ENCODE measurements at places on chromosomes 4 and X.

GRCh38 chr4:127217586-127218229 is 415.0 kb upstream of the INTU start:
- DNase-seq, result no peak

DNA sequence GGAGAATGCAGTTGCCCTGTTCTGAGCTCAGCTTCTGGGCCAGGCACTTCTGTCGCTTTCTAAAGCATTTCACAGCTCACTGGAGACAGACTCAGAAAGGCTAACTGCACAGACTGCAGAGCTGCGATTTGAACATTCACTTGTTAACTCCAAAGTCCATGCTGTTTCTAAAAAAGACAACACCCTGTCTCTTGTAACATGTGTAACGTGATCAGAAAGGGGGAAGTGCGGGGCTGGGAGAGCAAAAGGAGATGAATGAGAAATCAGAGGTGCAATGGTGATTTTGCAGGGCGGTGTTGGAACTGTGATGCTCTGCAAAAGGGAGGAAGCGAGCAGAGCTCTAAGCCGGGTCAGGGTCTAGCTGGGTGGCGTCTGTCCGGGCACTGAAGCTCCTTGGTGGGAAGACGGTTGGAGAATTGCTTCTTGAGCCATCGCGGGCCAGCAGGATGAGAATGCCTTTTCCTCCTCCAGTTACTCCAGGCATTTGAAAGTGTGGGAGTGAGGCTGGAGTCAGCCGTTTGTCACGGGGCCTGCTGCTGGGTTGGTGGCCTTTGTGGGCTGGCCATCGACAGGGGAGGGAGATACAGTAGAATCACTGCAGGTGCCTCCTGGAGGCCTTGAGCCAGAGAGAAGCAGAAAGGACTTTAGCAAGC is 20.3 kb downstream of the TBC1D14 start:
- DNase-seq, result no peak

DNA sequence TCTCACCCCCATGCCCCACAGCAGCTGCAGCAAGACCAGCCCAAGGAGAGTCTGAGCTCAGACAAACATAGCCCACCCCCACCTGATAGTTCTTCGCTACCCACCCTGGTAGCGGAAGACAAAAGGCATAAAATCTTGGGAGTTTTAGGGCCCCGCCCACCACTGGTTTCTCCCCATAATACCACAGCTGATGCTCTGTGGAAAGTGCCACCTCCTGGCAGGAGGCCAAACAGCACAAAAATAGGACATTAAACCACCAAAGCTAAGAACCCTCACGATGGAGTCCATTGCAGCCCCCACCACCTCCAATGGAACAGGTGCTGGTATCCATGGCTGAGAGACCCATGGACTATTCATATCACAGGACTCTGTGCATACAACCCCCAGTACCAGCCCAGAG is 226.7 kb downstream of the SNCA start:
- DNase-seq, result no peak

- peak; percentile 17 for DNase-seq
Measured at GRCh38 chrX:27186671-27187070, 276.5 kb downstream of the PPP4R3C start.

DNA sequence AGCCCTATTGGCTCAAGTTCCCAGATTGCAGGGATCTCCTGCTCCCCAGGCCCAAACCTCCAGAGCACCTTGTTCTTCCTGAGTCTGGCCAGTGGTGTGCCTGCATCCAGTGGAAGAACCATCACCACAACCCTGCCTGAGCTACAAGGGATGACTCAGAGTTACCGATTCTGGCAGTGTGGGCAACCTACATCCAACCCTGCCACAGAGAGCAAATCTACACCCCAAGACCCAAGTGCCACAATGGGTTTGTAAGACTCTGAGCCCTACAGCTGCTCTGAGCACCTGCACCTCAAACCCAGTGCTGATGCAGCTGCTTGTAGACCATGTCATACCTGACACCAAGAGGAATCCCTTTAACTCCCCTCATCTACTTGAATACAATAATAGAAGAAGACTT is 110.0 kb downstream of the SOWAHB start:
- no peak for DNase-seq

GRCh38 chrX:107831071-107831730 is 5.5 kb downstream of the MID2 start:
- DNase-seq, result no peak

DNA sequence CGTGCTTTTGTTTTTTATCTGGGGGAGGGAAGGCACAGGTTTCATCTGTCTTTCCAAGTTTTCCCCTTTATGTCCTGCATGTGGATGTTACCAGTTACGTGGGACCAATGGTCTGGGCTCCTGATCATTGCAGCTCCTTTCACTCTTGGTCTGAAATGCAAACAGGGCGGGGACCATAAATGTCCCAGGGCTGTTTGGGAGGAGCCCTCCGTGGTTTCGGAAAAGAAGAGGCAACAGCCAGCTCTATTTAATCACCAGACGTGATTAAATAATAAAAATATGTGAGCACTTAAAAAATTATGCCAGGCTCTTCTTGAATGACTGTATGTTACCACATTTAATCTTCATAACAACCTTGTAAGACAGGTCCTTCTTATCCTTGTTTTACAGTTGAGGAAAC is 30.8 kb upstream of the C1GALT1C1 start:
- DNase-seq, result peak; percentile 65

GRCh38 chrX:115344885-115345614 is 55.5 kb downstream of the LUZP4 start:
- peak; percentile 83 for DNase-seq

DNA sequence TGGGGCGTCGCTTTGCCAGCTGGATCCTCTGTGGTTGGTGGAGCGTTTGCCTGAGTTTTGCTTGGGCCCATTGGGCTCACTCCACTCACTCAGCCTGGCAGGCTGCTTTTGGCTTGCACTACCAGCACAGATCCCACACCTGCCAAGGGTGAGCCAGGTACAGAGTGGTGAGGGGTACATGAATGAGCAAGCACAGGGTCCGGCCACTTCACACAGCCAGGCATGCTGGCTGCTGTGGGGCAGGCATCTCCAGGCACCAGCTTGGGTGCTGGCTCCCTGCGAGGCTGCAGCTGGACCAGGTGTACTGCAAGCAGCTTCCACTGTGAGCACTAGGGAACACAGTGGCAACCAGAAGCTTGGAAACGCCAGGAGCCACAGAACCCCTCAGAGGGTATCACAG is 60.1 kb upstream of the NPNT start:
- no peak for DNase-seq

- DNase-seq, result no peak
Measured at GRCh38 chr4:148288448-148288847, 153.8 kb downstream of the NR3C2 start.

- peak; percentile 91 for DNase-seq
Measured at GRCh38 chr4:99655308-99656081, 2.1 kb downstream of the C4orf54 start.

DNA sequence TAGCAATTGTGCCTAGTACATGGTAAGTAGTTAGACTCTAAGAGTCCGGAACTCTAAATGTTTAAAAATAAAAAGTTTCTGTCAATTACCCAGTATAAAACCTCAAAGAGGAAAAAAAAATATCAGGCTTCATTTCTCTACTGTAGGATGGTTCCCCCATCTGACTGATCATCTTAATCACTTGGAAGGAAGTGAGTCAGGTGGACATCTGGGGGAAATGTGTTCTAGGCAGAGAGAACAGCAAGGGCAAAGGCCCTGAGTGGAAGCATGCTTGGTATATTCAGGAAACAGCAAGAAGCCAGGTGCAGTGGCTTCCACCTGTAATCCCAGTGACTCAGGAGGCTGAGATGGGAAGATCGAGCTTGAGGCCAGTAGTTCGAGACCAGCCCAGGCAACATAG is 2.9 kb upstream of the EIF1AX start:
- peak; percentile 69 for DNase-seq

DNA sequence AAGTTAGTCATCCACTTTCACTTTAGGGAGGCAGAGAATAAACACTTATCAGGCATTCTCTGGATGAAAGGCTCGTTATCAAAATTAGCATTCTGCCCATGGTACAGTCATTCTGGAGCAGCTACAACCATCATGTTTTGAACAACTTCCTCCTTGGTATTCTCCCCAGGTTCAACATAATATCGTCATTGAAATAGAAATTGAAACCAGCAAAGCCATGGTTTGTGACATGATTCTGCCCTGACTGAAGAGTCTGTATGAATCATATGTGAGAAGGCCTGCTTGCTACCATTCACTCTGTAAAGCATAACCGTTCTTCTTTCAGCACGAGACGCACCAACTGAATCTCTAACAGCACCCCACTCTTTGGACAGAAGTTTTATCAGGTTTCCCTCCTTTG is 127.5 kb upstream of the RADX start:
- DNase-seq, result peak; percentile 17

DNA sequence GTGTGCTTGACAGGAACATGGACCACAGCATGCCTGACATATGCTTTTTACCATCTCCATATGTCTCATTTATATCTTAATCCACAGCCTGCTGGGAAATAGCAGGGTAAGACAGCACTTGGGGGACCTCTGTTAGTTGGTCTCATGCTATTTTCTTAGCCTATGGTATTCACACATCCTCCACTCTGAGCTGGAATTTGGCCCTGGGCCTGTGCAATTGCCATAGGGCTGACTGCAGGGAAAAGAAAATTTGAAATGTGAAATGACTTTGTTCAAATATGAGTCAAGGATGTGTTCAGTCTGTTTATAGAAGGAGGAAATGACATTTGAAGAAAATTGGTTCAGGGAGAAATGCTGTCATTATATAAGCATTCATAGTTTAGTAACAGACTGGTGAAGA is 9.6 kb upstream of the MAP7D3 start:
- DNase-seq, result peak; percentile 67

DNA sequence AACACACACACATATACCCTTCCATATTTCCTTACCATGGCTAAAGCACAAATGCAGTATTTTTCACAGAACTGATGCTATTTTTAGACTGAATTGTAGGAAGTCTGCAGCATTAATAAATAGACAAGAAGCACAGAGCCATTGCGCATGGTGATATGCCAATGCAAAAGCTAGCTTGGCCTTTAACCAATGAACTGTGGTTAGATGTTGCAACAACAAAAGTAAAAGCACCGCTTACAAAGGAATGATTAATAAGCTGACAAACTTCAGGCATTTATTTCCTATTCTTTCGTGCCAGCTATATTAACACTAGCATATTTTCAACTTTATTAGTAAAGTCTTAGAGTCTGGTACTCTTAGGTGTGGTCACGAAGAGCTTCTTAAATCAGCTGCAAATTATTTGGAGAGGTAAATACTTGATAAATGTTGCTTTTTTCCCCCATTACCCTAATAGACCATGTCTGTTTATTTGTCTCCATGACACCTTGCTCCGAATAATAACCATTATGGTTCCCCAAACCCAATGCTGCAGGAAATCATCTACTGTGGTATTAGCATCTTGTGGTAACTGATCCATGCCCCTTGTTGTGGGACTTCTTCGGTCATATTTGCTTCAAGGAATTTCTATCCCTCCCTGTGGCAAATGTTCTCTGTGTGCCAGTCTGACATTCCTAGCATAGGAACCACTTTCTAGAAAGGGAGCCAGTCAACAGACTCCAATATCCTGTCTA is 306.1 kb upstream of the TAPT1 start:
- DNase-seq, result peak; percentile 2

GRCh38 chrX:110847334-110847733 is 51.7 kb upstream of the CHRDL1 start:
- DNase-seq, result peak; percentile 54

- peak; percentile 28 for DNase-seq
Measured at GRCh38 chrX:112513154-112513553, 166.6 kb downstream of the LHFPL1 start.

DNA sequence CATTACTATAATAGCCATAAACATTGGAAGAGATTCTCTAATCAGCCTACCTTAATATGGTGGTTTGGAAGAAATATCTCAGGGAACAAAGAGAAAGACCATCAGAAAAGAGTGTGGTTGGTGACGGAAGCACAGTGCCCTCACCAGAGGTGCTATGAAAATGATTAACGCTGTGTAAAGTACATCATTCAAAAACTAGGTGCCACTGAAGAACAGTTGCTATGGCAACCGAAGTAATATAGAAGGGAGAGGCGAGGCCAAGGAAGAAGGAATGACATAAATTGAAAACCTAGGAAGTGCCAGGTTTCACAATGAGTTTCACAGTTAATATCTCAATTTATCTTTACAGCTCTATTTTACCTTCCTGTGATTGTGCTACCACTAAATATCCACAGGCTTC is 57.0 kb upstream of the ARSJ start:
- no peak for DNase-seq

- DNase-seq, result no peak
Measured at GRCh38 chr4:155734065-155734464, 24.8 kb upstream of the GUCY1B1 start.

- DNase-seq, result peak; percentile 78
Measured at GRCh38 chrX:121336831-121337421, 289.5 kb downstream of the GLUD2 start.

- no peak for DNase-seq
Measured at GRCh38 chr4:1608196-1608820, 75.8 kb downstream of the FAM53A start.

- DNase-seq, result no peak
Measured at GRCh38 chrX:133741303-133741702, 244.1 kb downstream of the GPC3 start.

DNA sequence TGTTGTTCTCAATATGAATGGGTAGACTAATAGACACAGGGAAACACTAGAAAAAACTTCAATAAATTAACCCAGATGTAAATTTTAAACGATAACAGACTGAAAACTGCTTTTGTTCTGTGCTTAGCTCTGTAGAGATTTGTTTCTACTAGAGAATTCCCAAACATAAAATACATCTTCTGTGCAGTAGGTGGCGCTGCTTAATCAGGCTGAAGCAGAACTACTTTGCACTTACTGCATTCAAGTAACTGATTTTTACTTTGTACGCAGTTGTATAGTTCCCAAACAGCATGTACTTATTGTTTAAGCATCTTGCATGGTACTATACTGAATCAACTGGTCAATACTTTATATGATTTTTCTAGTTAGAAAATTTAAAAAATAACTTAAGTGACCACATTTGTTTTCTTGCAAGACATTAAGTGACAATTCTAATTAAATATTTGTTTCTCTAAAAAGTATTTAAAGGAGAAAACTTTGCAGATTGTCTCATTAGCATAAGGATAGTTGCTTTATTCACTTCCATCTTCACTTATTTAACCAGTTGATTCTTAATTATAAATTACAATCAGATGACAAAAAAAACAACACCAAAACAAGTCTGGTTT is 490.6 kb downstream of the IL15 start:
- DNase-seq, result peak; percentile 67

GRCh38 chr4:48470570-48470969 is 12.6 kb upstream of the SLC10A4 start:
- no peak for DNase-seq

- DNase-seq, result no peak
Measured at GRCh38 chrX:148664171-148664570, 163.8 kb downstream of the AFF2 start.

GRCh38 chrX:109952985-109953905 is 49.7 kb upstream of the TMEM164 start:
- DNase-seq, result no peak
